ENCODE measurements at places on chromosomes 7 and 10.
A peak's percentile ranks its signal among the peaks of the same experiment; 100 is the strongest.

GRCh38 chr10:132142396-132143161, 44.2 kb upstream of the DPYSL4 start:
- peak; percentile 51 for DNase-seq

- DNase-seq: no peak
These were observed 563 bp upstream of the COA1 start for GRCh38 chr7:43729924-43730248.

- no peak for DNase-seq
These were observed 47.2 kb downstream of the CAV1 start for GRCh38 chr7:116572036-116572435.

GRCh38 chr7:117719377-117719776, 153.9 kb downstream of the CTTNBP2 start:
- DNase-seq: no peak

- DNase-seq: no peak
These were observed 92.9 kb downstream of the CELF2 start for GRCh38 chr10:11110539-11110938.

- no peak for DNase-seq
These were observed 252.1 kb upstream of the SLC26A5 start for GRCh38 chr7:103698064-103698463.

DNA sequence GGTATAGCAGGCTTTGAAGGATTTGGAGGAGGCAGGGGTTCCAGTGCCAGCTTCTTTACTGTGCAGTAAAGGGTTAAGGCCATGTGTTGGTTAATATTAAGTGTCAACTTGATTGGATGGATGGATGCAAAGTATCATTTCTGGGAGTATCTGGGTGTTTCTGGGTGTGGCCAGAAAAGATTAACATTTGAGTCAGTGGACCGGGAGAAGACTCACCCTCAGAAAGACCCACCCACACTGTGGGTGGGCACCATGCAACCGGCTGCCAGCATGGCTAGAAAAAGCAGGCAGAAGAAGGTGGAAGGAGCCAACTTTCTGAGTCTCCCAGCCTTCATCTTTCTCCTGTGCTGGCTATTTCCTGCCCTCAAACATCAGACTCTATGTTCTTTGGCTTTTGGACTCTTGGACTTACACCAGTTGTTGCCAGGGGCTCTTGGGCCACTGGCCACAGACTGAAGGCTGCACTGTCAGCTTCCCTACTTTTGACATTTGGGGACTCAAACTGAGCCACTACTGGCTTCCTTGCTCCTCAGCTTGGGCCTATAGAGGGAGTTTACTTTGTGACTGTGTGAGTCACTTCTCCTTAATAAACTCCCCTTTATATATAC, 6.8 kb upstream of the TRUB1 start:
- no peak for DNase-seq

GRCh38 chr7:155305231-155305904, 7.7 kb downstream of the INSIG1 start:
- no peak for DNase-seq

- no peak for DNase-seq
These were observed 90.9 kb upstream of the SMNDC1 start for GRCh38 chr10:110395350-110396283.

GRCh38 chr7:95906851-95907250, 134.5 kb downstream of the DYNC1I1 start:
- DNase-seq: no peak

GRCh38 chr10:84563355-84563754, 235.0 kb downstream of the CCSER2 start:
- DNase-seq: no peak

- DNase-seq: no peak
These were observed 115.3 kb downstream of the DGKI start for GRCh38 chr7:137731436-137731835.

- DNase-seq: no peak
These were observed 158.4 kb upstream of the NRP1 start for GRCh38 chr10:33492701-33493345.

DNA sequence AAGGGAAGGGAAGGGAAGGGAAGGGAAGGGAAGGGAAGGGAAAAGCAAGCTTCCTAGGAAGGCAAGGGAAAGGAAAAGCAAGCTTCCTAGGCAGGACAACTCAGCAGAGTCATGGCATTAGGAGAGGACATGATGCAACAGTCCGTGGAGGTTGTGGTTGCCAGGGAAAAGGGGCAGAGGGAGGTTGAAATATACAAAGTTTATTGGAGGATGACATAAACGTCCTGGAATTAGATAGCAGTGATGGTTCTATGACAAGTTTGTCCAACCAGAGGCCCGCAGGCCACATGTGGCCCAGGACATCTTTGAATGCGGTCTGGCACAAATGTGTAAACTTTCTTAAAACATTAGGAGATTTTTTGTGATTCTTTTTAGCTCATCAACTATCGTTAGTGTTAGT, 59.8 kb upstream of the OPN4 start:
- no peak for DNase-seq

DNA sequence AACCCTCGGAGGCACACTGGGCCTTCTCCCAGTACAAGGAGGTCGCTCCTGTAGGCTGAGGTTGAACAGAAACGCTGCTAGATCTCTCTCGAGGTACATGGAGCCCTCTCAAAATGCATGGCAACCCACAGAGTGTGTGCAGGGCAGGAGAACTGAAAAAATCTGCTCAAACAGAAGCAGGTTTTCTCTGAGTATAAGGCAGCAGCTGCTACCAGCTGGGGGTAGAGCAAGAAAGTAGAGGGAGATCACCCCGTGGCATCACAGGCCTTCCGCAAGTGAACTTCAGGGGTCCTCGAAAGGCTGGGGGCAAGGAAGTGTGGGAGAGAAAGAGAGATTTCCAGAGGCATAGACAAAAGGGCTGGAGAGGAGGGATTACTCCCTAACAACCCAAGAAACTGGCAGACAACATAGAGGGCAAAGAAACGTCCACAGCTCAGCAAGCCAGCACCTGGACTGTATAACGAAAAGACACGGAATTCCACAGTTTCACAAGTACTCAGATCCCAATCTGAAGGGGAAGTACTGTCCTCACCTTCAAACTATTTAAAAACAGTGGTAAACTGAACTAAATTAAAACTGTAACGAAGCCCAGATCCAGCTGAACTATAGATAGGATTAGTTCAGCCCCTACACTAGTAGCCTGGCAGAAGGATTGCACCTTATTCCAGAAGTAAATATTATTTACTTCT, 299.2 kb downstream of the IPMK start:
- DNase-seq: no peak

GRCh38 chr10:84825330-84825729, 496.9 kb downstream of the CCSER2 start:
- no peak for DNase-seq

- no peak for DNase-seq
These were observed 3.5 kb downstream of the DMTF1 start for GRCh38 chr7:87155788-87156187.

GRCh38 chr10:6027929-6028328, 34.2 kb downstream of the IL2RA start:
- no peak for DNase-seq

- DNase-seq: no peak
These were observed 340.2 kb upstream of the CELF2 start for GRCh38 chr10:10677479-10677878.

GRCh38 chr10:18793951-18794350, 134.7 kb downstream of the ARL5B start:
- DNase-seq: no peak

DNA sequence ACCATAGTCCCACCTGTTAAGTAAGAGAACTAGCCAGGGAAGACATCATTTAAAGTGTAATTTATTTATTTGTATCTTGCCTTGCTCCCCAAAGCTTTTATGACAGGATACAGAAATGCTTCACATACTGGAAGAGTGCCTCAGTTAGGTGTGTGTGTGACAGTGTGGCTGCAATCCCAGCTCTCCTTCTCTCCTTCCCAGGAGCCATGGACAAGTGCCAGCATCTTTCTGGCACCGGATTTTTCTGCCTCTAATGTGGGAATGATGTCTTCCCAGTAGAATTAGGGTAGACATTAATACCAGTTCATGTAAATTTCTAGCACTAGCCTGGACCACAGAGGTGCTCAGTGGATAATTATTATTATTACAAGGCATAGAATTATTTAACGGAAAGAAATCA, 30.3 kb upstream of the ATXN7L1 start:
- no peak for DNase-seq

GRCh38 chr10:1217661-1218060, 161.5 kb downstream of the WDR37 start:
- DNase-seq: no peak

DNA sequence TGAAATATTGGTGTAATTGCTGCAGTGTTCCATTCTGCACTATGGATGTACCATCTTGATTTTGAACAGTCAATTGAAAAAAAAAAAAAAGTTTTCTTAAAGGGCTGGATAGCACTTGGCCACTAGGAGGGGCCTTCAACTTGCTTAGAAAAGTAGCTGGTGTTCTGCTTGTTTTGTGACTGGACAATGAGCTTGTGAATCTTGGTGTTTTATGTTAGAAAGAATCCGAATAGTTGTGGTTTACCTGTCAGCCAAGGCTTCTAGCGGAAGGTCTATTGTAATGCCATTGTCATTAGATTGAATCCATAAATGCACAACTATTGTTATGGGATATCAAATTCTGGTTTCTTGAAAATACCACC, 77.1 kb downstream of the BMPER start:
- no peak for DNase-seq

- DNase-seq: no peak
These were observed 58.0 kb downstream of the GNAT3 start for GRCh38 chr7:80453699-80454340.

- DNase-seq: no peak
These were observed 41.4 kb upstream of the ZMIZ1 start for GRCh38 chr10:79027147-79028055.

DNA sequence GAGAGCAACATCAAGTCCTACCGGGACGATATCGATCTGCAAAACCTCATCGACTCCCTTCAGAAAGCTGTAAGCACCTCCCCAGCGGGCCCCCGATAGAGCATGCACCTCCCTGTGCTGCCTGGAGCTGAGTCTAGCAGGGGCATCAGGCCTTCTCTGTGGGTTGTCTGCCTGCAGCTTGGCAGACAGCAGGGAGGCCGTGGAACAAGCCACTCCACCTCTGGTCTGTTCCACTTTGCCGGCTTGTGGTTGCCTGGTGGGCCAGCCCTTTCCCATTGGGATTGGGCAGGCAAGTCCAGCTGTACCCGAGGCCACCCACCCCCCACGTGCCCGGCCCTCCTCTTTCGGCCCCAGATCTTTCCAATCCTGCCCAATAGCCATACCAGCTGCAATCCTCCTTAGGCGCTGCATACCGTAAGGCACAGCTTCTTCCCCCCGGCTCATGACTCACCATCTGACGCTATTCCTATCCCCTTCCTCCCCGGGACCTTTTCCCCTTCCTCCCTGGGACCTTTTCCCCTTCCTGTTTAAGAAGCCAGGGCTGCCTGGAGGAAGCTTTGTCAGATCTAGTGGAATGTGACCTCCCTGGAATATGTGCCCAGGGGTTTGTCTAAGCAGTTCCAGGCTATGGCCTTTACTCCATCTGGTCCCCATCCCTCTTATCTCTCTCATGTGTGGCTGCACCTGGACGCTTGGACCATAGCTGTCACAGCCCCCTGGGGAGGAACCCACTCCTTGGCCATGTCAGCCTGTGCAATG, 28.1 kb upstream of the SH2D4B start:
- no peak for DNase-seq

- DNase-seq: no peak
These were observed 38.3 kb upstream of the INPP5A start for GRCh38 chr10:132499367-132499685.

DNA sequence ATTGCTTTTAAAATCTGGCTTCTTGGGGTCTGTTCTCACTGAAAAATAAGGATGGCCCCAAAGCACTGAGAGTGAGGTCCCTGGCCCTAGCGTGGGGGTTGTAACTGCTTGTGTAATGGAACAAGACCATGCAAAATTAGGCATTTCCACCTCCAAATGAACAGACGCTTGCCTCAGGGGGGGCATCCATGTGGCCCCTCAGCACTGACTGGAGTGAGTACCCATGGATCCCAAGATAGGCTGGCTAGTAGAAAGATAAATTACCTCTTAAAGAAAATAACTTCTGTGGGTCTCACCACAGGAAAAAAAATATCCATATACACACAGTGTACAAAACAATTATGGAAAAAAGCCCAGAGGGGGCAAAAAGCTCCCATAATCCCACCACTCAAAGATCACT, 15.2 kb upstream of the CPA1 start:
- DNase-seq: no peak

GRCh38 chr10:119655566-119656001, 4.4 kb downstream of the BAG3 start:
- DNase-seq: no peak

- no peak for DNase-seq
These were observed 122.6 kb upstream of the ASAH2 start for GRCh38 chr10:50373821-50374501.

GRCh38 chr7:96313940-96314339, 8.0 kb downstream of the SLC25A13 start:
- DNase-seq: no peak

DNA sequence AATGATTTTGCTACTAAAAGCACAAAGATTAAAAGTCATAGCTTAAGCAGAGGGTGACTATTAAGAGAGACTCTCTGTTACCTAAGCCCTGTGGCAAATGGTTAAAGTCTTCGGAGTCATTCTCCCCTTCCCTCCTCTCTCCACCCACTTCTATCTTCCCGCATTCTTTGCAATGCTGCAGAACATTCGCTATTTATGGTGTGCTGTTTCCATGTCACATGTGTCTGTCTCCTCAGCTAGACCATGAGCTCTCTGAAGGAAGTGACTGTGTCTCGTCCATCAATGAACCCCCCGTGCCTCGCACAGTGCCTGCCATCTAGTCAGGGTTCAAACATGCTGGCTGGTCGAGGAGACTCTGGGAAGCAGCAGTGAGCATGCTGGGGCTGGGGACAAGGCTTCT, 272.4 kb downstream of the USP6NL start:
- no peak for DNase-seq

DNA sequence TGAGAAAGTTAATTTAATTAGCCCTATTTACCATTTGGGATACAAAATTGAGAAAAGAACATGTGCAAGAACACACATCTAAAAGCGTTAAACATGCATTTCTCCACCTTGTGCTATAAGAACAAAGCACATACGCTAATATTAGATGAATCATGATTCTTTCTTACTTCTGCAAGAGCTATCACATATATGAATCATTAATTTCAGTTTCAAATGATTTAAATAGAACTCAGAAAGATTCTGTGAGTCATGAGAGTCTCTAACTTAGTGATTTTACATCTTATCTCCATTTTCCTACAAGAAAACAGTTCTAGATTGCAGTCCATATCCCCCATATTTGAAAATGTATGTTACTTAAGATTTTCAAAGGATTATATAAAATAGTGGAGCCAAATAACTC, 173.9 kb downstream of the RNLS start:
- DNase-seq: no peak

GRCh38 chr7:118040562-118040961, 143.4 kb upstream of the LSM8 start:
- DNase-seq: no peak
